ENCODE measurements at places on chromosomes 2 and 18.

GRCh38 chr2:30273574-30273929, 42.2 kb downstream of the LBH start:
- peak; percentile 55 for DNase-seq

DNA sequence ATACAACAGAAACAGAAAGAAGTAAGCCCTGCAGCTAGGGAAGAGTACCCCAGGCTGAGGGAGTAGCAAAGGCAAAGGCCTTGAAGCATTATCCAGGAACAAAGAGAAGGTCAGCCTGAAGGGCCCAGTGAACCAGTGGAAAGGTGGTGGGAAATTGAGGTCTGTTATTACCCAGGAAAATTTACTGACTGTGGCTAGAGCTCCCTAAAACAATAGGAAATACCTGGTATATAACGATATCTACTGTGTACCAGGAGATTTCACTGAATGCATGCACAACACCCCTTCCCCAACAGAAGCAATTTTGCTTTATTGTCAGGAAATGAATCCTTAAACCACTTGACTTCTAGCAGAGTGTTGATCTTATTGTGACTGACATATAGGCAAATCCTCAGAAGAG, 365.3 kb downstream of the ERBB4 start:
- DNase-seq, result no peak

- DNase-seq, result no peak
Observed at GRCh38 chr2:221517696-221518151, 54.4 kb downstream of the EPHA4 start.

DNA sequence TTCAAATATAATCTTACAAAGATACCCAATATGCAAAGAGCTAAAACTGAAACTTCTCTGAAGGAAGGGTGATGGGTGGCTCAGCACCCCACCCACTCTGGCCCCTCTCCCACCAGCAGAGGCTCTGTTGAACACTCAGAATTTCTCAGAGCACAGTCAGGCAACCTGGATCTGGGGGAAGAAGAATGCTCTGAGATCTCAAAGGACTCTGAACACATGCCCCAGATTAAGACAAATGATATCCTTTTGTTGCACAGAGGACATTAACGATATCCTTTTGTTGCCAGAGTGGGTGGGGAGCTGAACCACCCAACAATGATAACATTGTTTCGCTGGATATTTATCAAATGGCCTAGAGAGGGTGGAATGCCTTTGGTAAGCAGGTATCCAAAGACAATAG, 104.8 kb downstream of the LBH start:
- DNase-seq, result peak; percentile 13
